ENCODE measurements at places on chromosomes 16 and 17.
A peak's percentile ranks its signal among the peaks of the same experiment; 100 is the strongest.

- no peak for DNase-seq
- H3K36me3 ChIP-seq: no peaks in the 10 kb centered on the region
- no peaks in the 10 kb centered on the region for H3K27me3 ChIP-seq
- H3K4me1 ChIP-seq: peaks cover 23% of the 10 kb centered on the region
Measured at GRCh38 chr17:75111777-75112335, 2.1 kb downstream of the ARMC7 start.

GRCh38 chr17:43803758-43804157, 23.5 kb downstream of the CFAP97D1 start:
- H3K4me3 ChIP-seq: no peak overlapping the region
- DNase-seq: no peak
- no peak overlapping the region for H3K27ac ChIP-seq
- no peaks in the 10 kb centered on the region for H3K27me3 ChIP-seq

GRCh38 chr16:49539758-49540157, 166.2 kb downstream of the C16orf78 start:
- H3K4me3 ChIP-seq: no peak overlapping the region
- no peak for DNase-seq
- H3K27ac ChIP-seq: no peak overlapping the region

- no peak overlapping the region for H3K27ac ChIP-seq
- DNase-seq: peak; percentile 86
- H3K27me3 ChIP-seq: peaks cover 33% of the 10 kb centered on the region
- peak overlapping the region; percentile 66 for H3K4me3 ChIP-seq
Measured at GRCh38 chr16:71426069-71426879, 15.6 kb downstream of the TLE7 start.

DNA sequence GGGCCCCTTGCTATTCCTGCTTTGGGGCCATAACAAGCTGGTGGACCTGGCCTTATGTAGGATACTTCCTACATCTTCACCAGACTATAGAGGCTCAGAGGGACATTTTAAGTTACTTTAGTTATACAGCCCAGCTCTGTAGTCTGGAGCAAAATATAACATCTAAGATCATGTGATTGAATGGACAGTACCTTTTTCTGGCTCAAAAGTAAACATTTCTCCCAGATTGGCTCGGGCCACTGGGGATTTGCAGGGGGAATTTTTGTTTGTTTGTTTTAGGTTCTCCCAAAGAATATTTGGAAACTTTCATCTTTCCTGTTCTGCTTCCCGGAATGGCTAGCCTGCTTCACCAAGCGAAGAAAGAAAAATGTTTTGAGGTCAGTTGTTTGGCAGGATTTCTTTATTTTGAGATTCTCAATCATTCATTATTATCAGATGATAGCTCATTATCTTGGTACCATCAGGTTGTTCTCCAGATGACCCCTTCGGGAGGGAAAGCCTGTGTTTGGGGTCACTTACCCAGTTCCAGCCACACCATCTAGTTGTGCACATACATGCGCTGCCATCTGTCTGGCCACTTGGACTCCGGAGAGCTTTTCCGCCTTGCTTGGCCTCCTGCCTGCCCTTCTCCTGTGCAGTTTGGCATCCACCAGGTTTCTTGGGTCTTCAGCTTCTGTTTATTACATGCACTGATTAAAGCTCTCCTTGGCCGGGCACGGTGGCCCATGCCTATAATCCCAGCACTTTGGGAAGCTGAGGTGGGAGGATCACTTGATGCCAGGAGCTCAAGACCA, 17.2 kb downstream of the IQCK start:
- no peaks in the 10 kb centered on the region for H3K4me1 ChIP-seq
- H3K36me3 ChIP-seq: peaks cover 25% of the 10 kb centered on the region
- DNase-seq: no peak
- no peaks in the 10 kb centered on the region for H3K27me3 ChIP-seq

- H3K4me1 ChIP-seq: peaks cover 4% of the 10 kb centered on the region
- H3K27ac ChIP-seq: no peak overlapping the region
Measured at GRCh38 chr16:56732366-56732765, 2.4 kb downstream of the NUP93 start.

GRCh38 chr16:2438121-2438520, 8.9 kb downstream of the CCNF start:
- H3K27me3 ChIP-seq: no peaks in the 10 kb centered on the region
- no peak overlapping the region for H3K4me3 ChIP-seq

DNA sequence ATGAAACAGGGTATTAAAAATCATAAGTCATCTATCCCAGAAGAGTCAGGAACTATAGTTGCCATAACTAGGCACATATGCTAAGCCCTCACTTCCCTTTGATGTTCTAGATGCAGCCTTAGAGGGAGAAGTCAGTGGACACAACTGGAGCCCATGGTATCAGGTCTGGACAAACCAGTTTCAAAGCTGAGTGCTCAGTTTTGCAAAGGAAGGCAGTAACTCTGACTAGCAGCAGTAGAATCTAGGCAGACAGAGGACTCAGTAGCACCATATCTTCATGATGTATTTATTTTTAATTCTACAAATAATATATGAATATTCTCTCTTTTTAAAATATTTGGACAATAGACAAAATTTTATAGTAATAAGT, 11.7 kb upstream of the FAM20A start:
- H3K36me3 ChIP-seq: no peaks in the 10 kb centered on the region
- no peak overlapping the region for H3K4me3 ChIP-seq
- no peak overlapping the region for H3K27ac ChIP-seq
- peaks cover 13% of the 10 kb centered on the region for H3K27me3 ChIP-seq

- no peak overlapping the region for H3K4me3 ChIP-seq
- no peaks in the 10 kb centered on the region for H3K4me1 ChIP-seq
- no peaks in the 10 kb centered on the region for H3K27me3 ChIP-seq
- no peak for DNase-seq
- H3K36me3 ChIP-seq: no peaks in the 10 kb centered on the region
Measured at GRCh38 chr16:76854234-76854633, 336.8 kb upstream of the MON1B start.

GRCh38 chr16:86217891-86218270, 292.4 kb upstream of the FOXF1 start:
- H3K4me1 ChIP-seq: no peaks in the 10 kb centered on the region
- no peaks in the 10 kb centered on the region for H3K36me3 ChIP-seq
- DNase-seq: no peak
- H3K4me3 ChIP-seq: no peak overlapping the region
- peaks cover 80% of the 10 kb centered on the region for H3K27me3 ChIP-seq

Data from mesenchymal stem cell (in vitro differentiated cells and primary cell).